ENCODE measurements at places on chromosomes 11 and 22.

DNA sequence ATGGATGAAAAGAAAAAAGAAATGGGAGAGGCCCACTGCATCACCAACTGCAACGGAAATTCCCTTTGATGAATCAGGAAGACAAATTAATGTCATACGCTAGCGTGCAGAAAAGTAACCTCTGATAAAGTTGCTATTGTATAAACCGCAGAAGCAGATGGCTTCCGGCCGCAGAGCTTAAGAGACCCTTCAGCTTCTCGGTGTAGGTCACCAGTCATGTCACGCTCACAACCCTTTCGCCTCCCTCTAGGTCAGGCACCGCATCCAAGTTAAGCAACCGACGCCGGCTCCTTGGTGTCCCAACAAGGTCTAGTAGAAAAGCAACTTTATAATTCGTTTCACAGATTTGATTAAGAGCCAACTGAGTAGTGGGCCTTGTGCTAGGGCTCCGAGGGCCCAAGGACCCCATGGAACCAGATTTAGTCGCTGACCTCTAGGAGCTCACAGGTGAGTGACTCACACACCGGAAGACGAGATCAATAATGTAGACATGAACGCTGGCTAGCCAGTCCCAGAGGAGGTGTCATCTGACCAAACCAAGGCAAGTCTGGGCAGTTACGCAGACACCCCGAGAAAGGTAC, 1.2 kb upstream of the ZFP91 start:
- peak; percentile 92 for DNase-seq

- no peak for DNase-seq
These were observed 2.0 kb downstream of the FBLN1 start for GRCh38 chr22:45504373-45505341.

DNA sequence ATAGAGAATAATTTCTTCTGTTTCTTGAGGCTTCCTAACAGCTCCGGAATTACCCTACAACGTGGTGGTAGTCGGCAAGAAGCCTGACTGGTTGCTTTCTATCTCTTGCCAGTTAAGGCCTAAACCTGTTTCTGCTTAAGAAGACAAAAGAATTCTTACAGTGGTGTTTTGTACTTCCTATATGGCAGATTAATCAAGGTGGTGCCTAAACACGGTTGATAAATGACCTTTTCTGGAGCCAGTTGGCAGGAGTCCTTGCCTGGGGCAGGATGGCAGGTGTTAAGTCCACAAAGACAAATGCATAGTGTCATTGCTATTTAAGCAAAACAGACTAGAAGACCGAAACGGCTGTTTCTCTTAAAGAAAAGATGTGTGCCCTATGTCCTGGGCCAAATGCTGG, 9.9 kb downstream of the GVQW3 start:
- no peak for DNase-seq

- peak; percentile 92 for DNase-seq
These were observed 89.9 kb upstream of the APOA1 start for GRCh38 chr11:116927163-116927974.

GRCh38 chr11:94002226-94002625, 18.9 kb upstream of the HEPHL1 start:
- no peak for DNase-seq

DNA sequence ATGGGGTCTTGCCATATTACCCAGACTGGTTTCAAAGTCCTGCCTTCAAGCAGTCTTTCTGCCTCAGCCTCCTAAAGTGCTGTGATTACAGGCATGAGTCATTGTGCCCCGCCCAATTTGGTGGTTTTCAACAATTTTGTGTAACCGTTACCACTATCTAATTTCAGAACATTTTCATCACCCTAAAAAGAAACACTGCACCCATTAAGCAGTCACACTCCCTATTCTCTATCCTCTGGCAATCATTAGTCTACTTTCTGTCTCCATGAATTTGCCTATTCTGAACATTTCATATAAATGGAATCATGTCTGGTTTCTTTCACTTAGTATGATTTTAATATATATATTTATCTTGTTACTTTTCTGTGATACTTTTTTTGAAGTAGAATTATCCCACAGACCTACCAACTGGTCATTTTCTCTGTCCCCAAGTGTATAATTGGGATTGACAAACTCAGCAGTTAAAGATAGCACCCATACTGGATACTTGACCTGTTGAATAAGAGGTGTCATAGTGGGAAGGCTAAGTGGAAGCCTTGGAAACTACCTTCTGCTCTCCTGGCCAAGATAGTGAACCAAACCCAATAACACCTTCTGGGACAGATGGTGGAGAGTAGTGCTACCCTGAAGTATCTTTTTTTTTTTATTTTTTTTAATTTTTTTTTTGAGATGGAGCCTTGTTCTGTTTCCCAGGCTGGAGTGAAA, 64.8 kb downstream of the STIM1 start:
- DNase-seq: no peak

DNA sequence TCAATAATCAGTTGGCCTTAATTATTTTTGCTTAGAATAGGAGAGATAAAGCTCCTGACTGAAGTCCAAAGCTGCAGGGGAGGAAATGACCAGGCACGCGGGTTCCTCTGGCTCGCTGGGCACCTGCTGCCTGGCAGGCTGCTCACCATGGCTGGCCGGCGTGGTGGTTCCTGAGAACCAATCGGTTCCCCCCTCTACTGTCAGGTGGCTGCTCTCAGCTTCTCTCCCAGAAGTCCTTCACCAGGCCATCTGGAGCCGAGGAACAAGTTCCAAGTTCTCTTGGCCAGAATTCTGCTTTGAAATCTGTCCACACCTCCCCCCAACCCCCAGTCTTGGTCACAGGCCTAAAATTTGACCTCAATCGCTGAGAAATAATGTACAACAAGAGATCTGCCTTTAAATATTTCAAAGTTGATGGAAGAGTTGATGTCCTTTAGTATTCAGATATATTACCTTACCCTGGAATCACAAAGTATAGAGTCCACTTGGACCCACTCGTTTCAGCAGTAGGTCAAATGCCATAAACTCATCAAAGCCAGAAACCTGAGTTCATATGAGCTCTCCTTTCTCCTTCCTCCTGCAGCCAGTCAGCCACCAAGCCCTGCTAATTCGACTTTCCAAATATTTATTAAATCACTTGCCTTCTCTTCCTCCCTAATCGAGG, 25.2 kb downstream of the EXPH5 start:
- no peak for DNase-seq

DNA sequence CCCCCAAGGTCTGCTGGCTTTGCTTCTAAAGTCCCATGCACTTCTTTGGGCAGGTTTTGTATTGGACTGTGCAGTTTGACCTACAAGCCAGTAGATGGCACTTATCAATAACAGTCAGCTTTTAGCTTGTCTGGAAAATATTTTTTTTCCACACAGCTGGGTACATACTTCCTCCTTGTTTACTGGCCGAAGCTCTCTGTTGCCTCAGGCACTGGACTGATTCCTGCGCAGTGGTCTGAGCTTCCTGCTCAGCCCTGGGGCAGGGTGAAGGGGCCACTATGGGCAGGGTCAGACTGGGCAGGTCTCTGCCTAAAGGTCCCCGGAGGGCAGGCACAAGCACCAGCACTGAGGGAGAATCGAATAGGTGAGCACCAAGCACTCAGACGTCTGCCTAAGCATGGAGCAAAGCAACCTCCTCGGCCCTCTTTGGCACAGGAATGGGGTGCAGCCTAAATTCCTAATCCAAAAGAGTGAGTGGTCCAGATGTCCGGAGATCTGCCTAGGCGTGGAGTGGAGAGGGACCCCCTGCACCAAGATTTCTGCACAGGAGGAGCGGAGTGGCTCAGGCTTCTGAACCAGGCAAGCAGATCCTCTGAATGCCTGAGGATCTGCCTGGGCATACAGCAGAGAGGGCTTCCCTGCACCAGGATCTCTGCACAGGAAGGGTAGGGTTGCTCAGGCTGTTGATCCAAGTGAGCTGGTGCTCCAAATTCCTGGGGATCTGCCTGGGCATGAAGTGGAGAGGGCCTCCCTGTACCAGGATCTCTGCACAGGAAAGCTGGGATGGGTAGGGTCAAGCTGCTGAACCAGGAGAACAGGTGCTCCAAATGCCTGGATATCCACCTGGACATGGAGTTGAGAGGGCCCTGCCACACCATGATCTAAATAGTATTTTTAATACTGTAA, 105.9 kb upstream of the C11orf58 start:
- DNase-seq: peak; percentile 40

DNA sequence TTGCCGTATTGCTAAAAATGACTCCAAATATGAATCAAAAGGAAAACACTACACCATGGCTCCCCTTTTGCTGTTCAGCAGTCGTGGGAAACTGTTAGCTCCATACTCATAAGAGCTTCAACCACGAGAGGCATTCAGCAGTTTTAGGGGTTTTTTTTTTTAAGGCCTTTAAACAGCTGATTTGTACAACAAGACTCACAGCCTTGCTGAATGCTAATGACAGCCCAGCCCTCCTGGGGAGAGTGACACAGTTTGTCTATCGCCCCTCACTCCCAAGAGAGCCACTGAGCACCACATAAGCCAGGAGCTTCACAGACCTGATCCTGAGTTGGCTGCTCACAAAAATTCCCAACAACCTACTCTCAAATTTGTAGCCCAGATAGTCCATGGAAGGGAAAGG, 32.4 kb downstream of the GALNT18 start:
- no peak for DNase-seq

DNA sequence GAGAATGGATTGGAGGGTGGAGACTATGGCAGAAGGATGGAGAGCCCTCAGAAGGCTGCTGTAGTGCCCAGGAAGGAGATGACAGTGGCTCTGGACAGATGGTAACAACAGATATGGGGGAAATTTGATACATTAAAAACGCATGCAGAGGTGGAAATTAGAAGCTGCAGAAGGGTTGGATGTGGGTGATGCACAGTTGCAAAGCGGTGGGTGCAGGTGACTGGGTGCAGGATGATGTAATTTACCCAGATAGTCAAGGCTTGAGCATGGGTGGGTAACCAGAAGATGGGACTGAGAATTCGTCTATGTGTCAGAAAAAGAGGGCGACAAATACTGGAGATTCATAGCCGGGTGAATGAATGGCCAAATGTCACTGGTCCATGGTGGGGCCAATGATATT, 570.3 kb downstream of the MN1 start:
- no peak for DNase-seq

DNA sequence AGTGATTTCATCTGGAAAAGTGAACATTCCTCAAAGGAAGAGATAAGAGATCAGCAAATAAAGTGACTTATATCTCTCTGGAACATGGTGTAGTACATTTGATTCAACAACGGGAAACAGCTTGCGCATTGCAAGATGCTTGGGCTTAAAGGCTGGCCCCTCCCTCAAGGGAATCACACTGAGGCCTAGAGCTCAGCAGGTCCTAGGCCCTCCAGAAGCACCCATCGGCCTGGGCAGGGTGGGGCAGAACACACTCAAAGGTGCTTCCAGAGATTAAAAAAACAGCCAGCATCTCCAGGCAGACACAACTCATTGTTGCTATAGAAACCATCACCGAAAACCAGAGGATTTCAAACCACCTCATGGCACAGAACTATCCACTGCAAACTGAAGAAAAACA, 69.0 kb upstream of the ARFGAP3 start:
- DNase-seq: no peak

- DNase-seq: no peak
These were observed 361.3 kb downstream of the GRM5 start for GRCh38 chr11:88704485-88704884.

DNA sequence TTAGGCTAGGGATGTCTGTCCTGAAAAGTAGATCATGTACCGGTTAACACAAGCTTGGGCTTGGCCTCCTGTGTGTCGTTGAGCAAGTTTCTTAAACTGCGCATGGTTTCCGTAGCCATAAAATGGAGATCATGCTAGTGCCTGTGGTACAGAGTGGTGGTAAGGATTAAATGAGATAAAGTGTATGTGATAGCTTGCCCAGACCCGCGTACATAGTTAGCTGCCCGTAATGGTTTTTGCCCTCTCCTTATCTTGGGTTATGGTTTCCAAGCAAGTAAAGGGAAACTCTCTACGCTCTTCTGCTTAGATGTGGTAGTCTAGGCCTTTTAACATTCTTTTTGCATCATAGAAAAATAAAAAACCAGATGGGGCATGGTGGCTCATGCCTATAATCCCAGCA, 11.0 kb upstream of the PTPRJ start:
- no peak for DNase-seq

DNA sequence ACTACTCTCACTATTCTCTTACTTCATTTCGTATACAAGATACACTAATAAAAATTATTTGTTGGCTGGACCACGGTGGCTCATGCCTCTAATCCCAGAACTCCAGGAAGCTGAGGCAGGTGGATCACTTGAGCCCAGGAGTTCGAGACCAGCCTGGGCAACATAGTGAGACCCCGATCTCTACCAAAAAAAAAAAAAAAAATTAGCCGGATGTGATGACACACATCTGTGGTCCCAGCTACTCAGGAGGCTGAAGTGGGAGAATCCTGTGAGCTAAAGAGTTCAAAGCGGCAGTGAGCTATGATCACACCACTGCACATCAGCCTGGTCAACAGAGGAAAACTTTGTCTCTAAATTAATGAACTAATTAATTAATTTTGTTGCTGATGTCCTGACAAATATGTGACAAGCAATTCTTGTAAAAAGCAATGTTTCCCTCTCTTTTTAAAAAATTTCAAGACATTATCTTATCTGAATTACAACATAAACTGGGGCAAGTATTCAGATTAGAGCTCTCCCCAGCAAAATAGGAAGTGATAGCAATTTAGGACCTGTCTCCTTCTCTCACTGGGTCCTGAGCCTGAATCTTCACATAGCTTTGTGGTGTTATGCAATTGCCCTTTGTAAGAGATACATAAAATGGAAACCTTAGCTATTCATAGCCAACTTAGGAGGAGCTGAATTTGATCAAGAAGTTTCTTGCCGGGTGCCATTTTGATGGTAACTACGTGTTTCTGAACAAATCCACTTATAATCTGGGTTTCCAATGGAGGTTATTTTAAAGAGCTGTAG, 17.6 kb upstream of the TMA7B start:
- no peak for DNase-seq

GRCh38 chr11:34964610-34965331, 48.4 kb downstream of the PDHX start:
- DNase-seq: no peak

- DNase-seq: peak; percentile 25
These were observed 27.7 kb upstream of the WNT11 start for GRCh38 chr11:76234021-76234415.

DNA sequence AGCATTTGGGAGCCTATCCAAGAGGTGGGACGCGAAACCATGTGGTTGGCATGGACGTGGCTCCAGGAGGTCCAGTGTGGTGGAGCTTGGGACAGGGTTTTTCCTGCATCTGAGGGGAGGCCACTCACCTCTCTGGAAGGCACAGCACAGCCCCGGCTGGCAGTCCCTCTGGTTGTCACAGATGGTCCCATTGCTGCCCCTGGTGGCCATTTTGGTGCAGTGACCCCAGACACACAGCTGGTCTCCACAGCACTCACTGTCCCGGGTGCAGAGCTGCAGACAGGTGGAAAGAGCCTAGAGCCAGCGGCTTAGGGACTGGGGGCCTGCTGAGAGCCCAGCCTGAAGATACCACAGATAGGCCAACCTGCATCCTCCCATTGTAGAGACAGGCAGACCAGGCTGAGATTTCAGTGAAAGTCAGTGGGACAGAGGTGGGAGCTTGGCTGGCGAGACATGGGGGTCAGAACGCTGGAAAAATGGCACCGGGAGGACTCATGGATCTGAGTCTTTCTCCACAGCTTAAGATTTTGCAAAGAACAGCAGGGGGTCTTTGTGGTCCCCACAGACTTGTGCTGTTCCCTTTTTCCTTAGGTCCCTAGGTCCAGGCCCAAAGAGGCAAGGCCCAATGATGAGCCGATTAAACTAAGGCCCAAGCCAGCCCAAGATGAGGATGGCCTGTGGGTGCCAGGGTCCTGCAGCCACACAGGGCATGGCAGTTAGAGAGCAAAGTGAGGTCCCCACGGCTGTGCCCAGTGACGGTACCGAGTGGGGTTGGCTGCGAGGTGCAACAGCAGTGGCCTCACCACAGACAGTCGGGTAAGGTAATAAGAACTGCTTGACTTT, 41.4 kb downstream of the DKK3 start:
- peak; percentile 86 for DNase-seq

- no peak for DNase-seq
These were observed 24.9 kb downstream of the ASPHD2 start for GRCh38 chr22:26453812-26454500.
